Left lobe of liver (tissue), 2 donors: ENCODE measurements at places on chromosomes 7 and 10.

GRCh38 chr7:107133396-107133795 lies 35.4 kb upstream of the HBP1 start:
- no peak for DNase-seq

DNA sequence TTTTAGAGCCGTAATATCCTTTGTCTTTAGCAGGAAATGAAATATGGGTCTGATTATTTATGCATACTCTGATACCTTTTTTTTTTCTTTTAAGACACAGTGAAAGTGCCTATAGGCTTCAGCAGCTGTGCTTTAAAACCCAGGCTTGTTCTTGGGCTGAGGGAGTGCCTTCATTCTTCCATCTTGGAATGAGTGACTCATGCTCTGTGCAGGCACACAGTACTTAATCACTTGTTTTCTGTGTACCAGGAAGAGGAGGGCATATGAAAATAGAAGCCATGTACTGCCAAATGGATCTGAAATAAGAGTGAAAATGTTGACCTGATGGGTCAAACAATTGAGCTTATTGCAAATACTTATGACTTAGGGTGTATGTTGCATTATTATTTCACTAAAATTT lies 12.0 kb downstream of the INPP5F start:
- DNase-seq = no peak

- no peak for DNase-seq
Measured at GRCh38 chr10:49625411-49625810, 11.6 kb downstream of the CHAT start.

DNA sequence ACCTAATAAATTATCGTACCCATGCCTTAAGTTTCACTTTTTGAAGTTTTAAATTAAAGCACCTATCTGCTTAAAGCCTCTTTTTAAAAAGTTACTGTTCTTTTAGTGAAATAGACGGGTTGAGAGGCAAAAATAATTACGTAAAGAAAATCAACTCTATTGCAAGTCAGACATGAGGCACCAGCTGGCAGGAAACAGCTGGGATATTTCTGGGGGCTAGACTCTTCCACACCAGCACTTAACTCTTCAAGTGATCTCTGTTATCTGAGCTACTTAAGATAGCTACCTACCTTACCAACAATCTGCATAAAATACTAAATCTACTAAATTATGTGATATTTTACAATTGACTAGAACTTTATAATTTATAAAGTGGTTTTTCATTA lies 35.8 kb downstream of the GBF1 start:
- no peak for DNase-seq

GRCh38 chr7:92641921-92642511 lies 51.8 kb upstream of the FAM133B start:
- DNase-seq = no peak

DNA sequence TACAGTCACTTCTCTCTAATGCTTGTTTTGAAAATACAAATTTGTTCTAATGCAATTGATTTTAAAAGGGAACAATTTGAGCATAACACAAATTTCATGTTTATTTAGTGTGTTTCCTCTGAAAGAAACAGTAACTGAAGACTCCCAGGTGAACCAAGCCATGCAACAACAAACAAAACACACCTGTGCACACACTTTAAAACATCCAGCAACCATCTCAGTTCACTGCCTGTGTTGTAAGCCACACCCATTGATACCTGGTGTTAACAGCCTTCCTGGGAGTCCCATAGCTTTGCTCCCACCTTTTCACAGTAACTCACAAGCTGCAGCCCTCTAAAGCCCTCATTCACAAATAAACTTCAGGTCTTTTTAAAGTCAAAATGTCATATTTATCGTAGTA lies 89.3 kb downstream of the DOCK4 start:
- no peak for DNase-seq

- DNase-seq = no peak
Measured at GRCh38 chr7:40786909-40787308, 652.1 kb downstream of the SUGCT start.

DNA sequence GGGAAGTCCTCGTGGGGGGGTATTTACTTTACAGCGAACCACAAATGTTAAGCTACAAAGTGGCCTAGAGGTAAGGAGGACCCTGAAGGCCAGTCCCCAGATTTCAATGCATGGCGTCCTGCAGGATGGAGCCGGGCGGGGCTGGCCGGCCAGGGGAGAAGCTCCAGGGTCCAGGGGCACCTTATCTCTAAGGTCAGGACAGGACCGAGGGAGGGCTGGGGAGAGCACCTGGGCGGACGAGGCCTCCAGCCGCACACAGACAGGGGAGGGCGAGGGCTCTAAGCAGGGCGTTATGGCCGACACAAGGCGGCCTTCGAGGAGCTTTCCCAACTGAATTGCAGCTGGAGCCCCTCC lies 96.4 kb upstream of the DIP2C start:
- DNase-seq = peak; percentile 33

DNA sequence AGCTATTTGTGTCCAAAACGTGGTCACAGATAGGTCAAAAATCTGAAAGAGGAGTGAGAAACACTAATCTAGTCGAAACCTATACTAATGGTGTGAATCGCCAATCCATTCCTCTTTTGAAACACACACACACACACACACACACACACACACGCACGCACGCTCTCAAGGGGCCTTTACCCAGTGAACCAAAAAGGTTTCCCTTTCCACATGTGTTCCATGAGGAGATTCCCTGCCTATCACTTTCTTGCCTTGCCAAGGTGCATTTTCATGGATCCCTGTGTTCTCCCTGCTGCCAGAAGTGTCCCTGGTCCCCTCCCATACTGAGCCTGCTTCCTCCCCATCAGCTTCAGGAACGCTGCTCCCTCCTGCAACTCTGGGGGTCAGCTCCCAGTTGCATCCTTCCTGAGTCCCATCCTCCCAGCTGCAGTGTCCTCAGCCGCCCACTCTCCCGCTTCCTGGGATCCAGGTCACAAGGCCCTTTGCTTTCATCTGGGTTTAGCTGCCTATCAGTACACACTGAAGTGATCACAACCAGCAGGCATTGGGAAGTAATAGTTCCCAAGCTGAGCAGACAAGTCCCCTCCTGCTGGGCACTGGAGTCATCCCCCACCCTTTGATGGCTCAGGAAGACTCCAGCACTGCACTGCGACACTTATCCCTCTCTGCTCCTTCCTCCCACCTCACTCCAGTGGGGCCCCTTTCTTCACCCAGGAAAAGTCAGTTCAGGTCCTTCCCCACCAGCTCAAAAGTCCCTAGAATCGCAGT lies 49.2 kb upstream of the KCNMA1 start:
- DNase-seq = no peak

GRCh38 chr7:25989140-25989705 lies 162.8 kb upstream of the NFE2L3 start:
- DNase-seq = no peak

DNA sequence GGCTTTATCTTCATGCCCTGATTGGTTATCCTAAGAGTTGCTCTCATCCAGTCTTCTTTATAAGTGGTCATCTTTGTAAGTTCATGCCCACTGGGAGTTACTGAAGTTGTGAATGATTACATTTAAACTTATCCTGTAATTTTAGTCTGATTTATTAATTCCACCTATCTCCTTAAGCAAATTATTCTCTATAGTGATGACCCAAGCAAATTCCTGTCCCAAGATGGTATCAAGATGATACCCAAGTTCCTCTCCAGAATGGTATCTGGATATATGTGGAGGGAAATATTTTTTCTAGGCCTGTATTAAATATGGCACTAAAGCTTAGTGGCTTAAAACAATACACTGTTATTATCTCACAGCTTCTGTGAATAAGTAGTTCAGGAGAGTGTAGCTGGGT lies 22.6 kb upstream of the VOPP1 start:
- no peak for DNase-seq

DNA sequence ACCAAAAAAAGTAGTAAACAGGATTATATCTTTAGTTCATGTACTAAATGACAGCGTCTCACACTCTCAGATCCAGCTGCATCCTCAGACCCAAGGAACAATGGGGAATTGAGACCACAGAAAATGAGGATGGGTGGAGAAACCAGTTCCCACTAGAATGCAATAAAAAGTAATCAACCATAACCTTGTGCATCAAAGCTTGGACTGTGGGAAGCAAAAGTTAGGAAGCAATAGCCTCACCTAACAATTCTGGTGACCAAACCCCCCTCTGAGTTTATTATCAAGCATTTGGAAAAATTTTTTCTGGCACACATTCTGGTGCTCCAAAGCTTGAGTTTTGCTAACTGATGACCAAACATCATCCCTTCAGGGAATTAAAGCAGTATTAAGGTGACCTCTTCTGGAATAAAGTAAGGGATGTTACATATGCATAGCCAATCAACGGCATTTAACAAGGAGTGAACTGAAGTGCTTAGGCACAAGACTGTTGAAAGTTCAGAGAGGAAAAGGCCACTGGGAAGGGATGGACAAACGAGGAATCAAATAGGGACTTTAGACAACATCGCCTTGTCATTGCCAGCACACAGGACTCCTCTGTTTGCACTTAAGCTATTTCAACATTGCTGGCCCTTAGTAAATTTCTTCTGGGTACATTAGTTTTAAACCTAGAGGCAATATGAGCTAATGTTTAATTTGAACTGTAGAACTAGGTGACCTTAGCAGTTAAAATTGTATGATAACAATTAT lies 1.2 kb upstream of the MAT1A start:
- peak; percentile 72 for DNase-seq

DNA sequence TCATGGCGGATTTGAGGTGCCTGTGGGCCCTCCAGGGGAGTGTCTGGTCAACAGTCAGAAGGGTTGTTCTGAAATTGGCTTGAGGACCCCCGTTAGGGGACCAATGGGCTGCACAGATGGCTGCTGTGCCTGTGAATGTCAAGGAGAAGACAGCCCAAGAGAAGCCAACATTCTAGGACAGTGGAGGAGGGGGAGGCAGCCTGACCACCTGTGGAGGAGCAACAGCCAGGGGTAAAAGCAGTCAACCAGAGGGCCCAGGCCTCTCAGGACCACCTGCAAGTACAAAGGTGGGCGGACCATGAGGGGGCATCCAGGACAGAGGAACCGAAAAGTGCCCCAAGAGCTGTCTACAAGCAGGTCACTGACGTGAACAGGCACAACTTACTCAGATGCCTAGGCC lies 76.6 kb downstream of the VSTM4 start:
- no peak for DNase-seq

DNA sequence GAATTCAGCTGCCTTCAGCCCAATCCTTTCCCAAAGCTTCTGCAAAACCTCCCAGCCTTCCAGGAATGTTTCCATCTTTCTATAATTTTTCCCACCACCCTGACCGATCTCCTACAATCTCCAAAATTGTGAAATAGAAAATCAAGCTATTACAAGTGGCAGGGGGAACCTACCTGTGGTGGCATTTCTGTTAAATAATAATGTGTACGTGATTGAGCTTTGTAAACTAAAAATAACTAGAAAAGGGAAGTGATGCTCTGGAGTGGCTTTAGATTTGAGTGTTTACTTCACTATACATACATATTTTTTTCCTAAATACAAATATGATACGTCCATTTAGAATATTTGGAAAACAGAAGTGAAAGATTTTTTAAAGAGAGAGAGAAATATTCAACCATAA lies 593.6 kb downstream of the GRM8 start:
- DNase-seq = no peak

GRCh38 chr10:5390607-5391205 lies 13.9 kb downstream of the TUBAL3 start:
- no peak for DNase-seq

DNA sequence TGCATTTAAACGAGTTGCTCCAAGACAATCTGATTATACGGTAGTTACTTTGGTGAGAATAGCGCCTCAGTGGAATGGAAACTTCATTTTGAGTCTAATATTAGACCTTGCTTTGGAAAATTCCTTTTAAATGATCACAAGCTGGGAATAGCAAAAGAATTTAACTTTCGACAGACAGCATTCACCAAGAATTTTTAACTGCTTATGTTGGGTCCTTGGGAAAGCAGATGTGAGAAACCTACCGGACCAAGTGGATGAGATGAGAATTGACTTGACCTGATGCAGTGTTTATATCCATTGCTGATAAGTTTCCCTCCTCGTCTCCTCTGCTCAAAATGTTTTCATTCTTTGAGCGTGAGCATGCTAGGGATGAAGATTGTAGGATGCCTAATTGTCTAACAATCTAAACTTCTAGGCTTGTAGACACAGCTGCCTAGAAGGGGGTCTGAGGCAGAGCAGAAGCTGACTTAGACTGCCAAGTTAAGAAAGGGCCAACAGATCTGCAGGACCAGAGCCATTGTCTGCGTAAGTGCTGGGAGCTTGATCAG lies 126.9 kb downstream of the CNNM2 start:
- DNase-seq = no peak

DNA sequence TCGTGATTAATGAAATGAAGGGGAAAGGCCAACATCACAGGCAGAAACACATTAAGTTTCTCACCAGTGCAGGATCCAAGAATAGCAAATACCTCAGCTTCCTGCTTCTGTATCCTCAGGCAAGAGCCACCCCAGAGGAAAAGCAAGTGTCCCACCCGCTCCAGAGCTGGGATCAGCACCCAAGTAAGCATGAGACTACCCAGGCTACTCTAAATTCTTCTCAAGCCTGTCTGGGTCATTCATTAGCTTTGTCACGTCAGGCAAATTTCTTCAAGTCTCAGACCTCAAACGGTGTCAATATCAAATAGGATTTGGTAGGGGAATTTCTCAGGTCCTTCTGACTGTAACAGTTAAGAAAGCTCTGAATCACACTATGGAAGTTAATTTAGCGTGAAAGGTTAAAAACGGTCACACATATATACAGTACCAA lies 59.0 kb downstream of the GNA12 start:
- DNase-seq = no peak

GRCh38 chr10:79335470-79336235 lies 11.6 kb upstream of the PPIF start:
- DNase-seq = peak; percentile 96

DNA sequence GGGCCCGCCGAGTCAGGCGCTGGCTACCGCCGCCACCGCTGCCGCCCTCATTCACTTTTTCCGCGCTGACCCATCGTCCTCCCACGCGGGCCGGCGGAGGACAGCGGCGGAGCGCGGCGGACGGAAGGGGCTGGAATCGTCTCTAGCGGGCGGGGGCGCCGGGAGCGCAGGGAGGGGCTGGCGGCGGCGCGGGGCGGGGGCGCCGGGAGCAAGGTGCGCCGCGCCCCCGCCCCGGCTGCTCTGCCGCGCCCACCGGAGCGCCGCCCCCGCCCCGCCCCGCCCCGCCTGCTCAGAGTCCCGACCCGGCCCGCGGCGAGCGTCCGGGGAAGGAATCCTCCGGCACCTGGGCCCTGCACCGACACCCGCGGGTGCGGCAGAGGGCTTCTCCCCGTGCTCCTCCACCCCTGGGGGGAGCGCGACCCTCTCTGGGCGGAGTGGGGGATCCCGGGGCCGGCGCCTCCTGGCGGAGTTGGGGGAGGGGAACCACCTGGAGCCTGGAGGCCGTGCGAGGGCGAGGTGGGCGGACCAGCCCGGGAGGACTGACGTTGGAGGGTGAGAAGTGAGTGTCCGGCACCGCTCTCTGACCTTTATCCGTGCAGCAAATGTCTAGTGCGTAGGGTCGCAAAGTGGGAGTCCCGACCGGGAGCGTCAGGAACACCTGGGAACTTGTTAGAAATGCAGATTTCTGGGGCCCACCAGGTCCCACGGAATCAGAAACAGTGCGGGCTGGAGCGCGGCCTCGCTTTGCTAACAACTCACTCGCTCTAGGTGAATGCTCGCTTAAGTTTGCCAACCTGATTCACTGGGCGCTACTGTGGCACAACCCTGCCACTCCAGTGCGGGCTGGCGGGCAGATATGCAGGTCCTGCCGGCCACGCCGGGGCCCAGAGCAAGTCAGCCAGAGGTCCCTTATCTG lies at the start of gene COBL:
Gene COBL, minus strand, starts transcription at position 144 of the 916 bp plus-strand sequence. CDS start 176 bp downstream, outside the sequence.
- peak; percentile 87 for DNase-seq

- DNase-seq = peak; percentile 79
Measured at GRCh38 chr7:74387606-74388005, 66.1 kb upstream of the GTF2IRD1 start.
